ENCODE measurements at places on chromosomes 12 and 14.

DNA sequence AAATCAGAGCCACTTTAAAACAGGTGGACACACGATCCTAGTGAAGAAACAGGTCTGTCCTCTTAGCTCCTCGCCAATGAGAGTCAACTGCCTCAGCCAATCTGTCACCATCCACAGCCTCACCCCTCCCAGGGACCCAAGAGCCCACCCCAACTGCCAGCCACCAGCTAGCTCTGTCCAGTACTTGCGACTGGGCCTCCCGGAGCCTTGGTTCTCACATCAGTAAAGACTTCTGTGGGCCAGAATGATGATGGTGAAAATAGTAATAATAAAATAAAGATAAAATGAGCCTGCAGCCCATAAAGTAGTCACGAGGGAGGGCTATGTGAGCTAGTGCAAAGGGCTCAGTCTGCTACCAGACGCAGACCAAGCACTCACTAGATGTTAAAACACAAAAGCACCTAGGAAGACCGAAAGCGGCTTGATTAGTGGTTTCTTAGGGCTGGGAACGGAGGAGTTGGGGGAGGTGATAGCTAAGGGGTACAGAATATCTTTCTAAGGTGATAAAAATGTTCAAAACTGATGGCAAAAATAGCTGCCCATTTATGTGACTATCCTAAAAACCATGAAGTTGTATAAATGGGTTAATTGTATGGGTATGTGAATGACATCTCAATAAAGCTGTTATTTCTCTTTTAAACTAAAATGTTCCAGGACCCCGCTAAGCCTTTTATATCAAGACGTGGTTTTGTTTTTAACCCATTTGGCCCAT, 39.8 kb downstream of the ACTN1 start:
- no peak for DNase-seq

DNA sequence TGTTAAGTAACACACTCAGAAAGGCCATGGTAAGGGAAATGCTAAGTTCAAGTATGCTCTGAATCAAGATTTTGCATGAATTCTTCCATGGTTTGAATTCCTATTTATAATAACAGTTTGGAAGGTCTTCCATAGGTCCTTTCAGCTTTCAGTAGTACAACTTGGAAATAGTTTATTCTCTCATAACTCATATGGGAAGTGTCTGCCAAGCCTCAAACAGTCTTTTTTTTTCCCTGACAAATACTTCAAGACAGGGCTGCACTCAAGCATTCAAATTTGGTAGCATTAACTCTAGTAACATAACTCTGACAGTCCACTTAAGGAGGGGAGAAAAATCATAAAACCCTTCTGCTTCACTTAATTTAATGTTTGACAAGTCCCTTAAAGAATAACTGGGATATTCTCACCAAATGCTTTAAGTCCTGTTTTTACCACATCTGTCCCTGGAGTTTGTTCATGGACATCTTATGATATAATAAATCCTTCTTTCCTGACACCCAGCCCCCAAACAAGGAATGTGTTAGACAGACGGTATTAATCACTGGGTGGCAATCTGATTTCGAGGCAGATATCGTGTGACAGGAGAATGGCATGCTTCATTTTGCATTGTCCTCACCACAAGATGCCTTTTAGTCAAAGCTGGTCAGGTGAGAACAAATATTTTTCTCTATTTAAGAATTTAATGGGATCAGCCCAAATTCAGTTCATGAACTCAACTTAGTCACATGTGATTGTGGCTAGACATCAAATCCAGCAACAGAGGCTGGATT, 165.7 kb downstream of the BMP4 start:
- DNase-seq = no peak

- no peak for DNase-seq
These were observed 152.3 kb upstream of the EGLN3 start for GRCh38 chr14:34103176-34103575.

DNA sequence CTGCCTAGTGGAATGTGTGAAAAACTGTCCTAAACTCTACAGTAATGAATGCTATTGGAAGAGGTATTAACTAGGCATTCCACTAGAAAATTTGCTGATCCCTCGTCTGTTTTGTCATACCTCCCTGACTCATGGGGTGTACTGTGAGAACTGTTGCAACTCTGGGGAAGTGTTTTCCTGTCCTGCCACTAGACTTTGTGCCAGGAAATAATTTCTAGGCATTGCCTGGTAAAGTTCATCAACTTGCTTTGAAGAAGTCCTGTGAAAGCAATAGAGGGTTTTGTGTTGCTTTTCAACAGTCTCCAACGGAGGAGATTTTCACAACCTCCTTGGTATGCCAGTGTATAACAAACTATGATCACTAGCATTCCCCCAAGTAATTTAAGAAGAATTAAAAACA, 139.9 kb downstream of the AKAP6 start:
- DNase-seq = no peak

- DNase-seq = no peak
These were observed 466.1 kb downstream of the FOXG1 start for GRCh38 chr14:29232711-29233110.

GRCh38 chr12:23813206-23813605, 136.3 kb downstream of the SOX5 start:
- DNase-seq = no peak

- DNase-seq = no peak
These were observed 846 bp downstream of the BRMS1L start for GRCh38 chr14:35826952-35827416.

Data from left cardiac atrium (tissue), 4 donors.